ENCODE measurements at places on chromosomes 5 and 9.

DNA sequence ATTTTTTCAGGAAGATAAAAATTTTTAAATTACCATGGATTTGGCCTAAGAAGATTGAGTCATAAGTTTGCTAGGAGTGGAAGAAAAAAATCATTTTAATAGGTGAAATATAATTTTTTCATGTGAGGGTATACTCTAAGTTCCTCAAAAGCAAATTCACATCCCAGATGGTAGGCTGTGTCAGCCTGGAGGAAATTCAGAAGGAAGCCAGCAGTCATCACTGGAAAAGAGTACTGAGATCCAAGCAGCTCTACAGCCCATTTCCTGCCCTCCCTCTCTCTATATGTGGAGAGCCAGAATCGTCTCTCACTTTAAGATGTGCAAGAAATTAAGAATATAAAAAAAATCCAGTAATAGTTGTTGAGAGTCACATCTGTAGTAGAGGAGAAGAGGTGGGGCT is 126.5 kb upstream of the CDH18 start:
- no peak for DNase-seq

DNA sequence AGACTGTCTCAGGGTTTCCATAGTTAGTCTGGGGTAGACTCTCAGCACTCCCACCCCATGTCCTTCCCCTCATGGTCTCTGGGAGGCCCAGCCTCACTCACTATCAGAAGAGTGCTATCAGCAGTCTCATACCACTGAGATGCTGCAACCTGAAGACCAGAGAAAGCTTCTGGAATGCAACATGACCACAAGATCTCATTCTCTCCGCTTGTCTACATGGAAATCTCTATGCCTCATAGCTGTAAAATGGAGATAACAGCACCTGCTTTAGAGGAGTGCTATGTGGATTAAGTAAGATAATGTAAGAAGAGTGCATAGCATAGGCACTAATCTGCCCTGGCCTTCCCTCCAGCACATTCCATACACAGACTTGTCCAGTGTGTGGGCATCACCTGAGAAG is 47.0 kb upstream of the ZNF169 start:
- no peak for DNase-seq

DNA sequence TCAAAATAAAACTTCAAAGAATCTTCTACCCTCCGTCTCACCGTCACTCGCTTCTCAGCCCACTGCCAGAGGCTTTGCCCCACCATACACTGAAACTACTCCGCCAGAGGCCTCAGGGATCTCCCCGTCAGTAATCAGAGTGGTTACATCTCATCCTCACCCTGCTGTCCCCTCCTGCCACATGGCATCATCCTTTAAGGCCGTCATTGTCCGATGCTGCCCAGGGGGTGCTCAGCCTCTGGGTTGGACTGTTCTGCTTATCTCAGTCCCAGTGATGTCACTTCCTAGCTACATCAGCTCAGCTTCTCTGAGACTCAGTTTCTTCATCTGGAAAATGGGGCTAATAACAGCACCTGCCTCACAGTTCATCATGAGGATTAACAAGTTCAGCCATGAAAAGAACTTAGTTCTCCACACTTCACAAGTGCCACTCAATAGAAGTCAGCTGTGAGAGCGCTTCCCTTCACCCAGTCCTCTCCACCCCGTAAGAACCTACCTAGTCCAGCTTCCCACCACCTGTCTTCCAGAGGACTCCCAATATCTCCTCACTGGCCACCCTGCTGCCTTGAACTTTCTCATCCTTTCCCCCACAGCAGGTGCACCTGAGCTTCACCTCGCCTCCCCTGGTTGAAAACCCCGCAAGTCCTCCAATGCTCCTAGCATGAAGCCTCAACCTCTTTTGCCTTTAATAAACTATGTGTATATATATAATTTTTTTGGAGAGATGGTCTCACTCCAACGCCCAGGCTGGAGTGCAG is 2.8 kb upstream of the IL3 start:
- DNase-seq = no peak

DNA sequence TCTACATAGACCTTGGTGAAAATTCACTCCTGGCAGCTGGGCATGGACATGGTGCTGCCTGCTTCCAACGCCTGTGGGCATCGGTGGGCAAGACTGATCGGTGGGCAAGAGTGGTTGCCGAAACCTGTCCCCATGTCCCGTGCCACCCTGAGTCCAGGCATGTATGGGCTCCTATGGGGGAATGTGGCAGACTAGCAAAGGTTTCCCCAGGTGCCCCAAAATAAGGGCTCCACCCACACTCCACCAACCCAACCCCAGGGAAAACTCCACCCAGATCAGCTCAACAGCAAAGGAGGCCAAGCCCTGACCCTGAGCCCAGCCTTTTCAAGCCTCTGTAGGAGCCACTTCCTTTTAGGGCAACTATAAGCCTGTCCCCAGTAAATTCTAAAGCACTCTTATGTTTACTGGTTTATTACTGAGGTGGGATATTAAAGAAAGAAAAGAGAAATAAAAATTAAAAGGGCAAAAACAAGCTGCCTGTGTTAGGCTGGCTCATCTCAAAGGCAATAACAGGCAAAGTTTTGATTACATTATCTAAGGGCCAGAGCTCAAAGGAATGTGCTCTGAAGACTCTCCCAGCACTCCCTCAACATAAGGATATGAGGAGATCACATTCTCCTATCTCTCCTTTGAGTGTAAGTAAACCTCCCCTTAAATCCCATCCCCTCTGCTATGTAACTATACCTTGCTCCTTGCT is 8.9 kb upstream of the SPATA31E1 start:
- no peak for DNase-seq

DNA sequence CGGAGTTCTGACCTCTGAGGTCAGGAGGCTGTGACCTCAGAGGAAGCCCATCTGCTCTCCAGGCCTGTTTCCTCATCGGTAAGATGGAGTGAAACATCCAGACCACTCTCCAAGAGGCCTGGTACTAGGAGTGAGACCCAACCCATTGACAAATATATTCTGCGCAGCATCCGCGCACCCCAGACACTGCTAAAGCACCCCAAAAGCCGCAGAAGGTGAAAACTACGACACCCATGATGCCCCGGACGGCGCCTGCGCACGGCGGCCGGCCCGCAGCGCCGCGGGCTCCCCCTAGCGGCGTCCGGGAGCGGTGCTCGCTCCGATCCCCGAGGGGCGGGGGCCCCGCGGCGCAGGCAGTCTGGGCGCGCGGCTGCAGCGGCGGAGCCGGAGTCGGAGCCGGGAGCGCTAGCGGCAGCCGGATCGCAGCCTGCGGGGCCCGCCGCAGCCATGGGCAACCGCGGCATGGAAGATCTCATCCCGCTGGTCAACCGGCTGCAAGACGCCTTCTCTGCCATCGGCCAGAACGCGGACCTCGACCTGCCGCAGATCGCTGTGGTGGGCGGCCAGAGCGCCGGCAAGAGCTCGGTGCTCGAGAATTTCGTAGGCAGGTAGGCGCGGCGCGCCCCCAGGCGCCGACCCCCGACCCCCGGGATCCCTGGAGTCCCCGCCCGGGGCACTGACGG is at the start of gene DNM1:
Gene DNM1 (plus strand): TSS at position 356 of the 683 bp plus-strand sequence. CDS start 92 bp downstream, at position 448.
- peak; percentile 73 for DNase-seq

- DNase-seq = peak; percentile 36
Observed at GRCh38 chr5:103582364-103582763, 19.8 kb upstream of the NUDT12 start.

GRCh38 chr5:147072622-147073021 is 162.2 kb upstream of the STK32A start:
- no peak for DNase-seq

All from WTC11 (cell line).